ENCODE measurements at places on chromosomes 2 and 18.

- DNase-seq: no peak
Observed at GRCh38 chr2:164831887-164832286, 9.7 kb downstream of the COBLL1 start.

DNA sequence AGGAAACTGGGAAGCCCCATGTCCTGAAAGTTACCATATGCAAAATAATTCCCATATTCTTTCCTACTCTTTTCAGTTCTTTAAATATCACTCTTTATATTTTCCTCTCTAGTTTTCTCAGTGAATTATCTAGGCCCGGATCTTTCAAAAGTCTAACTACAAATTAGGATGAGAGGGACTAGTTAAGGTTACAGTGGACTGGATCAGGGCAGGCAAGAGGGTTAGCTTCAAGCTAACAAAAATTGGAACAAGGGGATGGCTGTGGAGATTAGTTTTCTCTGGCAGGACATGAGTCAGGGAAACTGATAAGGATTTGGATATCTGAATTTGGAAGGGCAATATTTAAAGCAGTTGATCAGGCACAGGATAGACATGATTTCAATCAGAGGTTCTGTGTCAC, 30.4 kb upstream of the BBS5 start:
- DNase-seq: no peak

DNA sequence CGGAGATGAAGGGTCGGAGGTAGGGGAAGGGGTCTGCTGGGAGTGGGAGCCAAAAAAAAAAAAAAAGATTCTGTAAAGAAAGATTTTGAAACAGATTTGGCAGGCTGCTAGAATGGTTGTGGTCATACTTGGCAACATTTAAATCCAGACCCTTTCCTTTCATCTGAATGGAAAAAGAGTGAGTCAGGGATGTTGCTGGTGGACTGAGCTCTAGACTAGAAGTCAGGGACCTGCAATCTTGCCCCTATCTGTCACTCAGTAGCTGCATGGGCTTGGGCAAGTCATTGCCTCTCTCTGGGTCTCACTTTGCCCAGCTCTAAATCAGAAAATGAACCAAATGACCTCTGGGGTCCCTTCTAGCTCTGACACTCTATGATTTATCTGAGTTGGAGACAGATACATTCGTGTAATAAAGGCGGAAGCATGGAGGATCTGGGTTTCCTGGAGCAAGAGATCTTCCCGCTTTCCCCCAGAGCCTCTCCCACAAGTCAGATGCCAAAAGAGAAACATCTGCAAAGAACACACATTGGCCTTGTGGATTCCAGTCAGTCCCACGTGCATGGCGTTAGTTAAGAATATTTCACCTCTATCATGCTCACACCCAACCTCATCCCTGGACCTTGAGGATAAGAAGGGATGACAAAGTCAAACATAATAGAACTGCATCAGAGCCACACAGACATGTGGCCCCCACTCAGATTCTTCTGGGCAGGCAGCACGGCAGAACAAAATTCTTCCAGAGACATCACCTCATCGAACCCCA, 58.5 kb downstream of the ADD2 start:
- DNase-seq: peak; percentile 37

DNA sequence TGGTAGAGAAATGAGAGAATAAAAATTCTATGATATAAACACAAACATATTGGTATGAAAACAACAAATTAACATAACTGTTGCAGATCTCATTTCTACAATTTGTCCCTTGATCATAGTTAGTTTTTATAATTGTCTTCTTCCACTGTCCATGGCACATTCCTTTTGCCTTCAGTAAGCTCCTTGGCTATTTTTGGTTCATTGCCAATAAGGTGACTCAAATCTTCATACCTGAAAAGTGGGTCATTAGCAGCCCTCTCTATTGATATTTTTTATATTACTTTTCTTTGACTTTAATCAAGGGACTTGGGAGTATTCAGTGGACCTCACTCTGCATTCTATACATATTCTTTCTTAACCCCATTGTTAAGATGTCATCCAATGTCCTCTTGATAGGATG, 552.9 kb downstream of the TDRD15 start:
- DNase-seq: no peak

GRCh38 chr2:10947005-10947440, 35.3 kb downstream of the KCNF1 start:
- peak; percentile 25 for DNase-seq

GRCh38 chr2:205053827-205054410, 508.6 kb downstream of the PARD3B start:
- DNase-seq: no peak

GRCh38 chr18:55452123-55452611, 135.8 kb downstream of the TCF4 start:
- DNase-seq: no peak

GRCh38 chr18:34818064-34818463, 108.0 kb downstream of the DTNA start:
- DNase-seq: no peak

GRCh38 chr18:59470561-59471121, 111.6 kb upstream of the LMAN1 start:
- no peak for DNase-seq

DNA sequence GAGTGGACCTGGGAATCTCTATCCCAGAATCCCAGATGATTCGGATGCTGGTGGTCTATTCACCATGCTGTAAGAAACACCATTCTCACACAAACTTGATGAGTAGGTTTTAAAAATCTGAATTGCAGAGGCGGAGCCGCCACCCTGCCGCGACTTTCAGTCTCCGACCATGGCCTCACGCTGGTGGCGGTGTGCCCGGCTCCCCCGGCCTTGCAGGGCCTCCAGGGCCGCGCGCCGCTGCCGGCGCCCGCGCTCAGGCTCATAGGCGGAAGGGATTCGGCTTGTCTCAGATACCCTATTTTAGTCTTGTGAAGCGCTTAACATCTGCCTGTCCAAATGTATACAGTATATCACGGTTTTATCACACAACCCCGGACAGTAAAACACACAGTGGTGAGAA, 2.6 kb upstream of the PPM1B start:
- DNase-seq: no peak

GRCh38 chr18:40222776-40223175, 1732.3 kb upstream of the PIK3C3 start:
- DNase-seq: peak; percentile 23

- DNase-seq: no peak
Observed at GRCh38 chr18:79332646-79333045, 63.1 kb upstream of the NFATC1 start.

- no peak for DNase-seq
Observed at GRCh38 chr2:196077821-196078220, 9.2 kb upstream of the DNAH7 start.

DNA sequence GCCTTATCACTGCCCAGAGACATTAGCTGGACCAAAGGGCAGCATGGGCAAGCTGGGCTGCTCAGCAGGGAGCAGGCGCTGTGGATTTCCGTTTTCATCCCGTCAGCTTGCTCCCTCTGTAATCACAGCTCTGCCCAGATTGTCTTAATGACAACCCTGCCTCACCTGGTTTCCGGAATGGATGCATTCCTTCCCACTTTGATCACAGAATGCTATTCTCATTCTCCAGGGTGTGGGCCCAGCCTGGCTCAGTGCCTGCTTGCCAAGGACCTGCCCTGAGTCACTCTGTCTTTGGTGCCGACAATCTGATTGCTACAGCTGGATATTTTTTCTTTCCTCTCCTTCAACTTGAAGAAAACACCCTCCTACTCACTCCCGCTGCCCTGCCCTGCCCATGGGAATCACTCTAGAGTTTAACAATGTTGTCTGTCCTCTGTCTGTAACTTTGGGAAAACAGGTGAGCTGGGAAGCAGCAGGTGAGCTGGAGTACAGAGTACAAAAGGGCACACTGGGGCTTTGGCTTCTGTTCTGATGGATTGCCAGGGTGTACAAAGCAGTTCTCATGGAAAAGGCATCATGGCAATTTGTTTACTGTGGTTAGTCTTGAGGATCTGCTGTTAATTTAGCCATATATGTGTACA, 27.2 kb upstream of the FAM136A start:
- DNase-seq: no peak

GRCh38 chr2:127953128-127953718, 67.5 kb upstream of the AMMECR1L start:
- DNase-seq: no peak

DNA sequence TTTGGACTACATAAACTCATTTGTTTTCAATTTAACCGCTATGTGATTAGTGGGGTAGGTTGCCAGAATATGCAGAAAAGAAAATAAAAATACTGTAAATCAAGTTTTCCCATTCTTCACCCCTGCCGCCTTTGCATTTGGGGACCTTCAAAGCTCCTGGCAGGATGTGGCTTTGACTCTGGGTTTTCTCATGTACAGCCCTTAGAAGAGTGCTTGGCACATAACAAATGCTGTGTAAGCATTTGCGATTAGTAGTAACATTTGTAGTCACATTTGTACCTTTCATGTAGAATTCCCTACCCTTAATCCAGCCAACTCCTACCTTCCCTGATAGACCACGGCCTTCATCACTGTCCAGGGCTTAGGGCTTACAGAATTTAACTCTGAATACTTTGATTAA, 262.6 kb downstream of the MREG start:
- DNase-seq: no peak

DNA sequence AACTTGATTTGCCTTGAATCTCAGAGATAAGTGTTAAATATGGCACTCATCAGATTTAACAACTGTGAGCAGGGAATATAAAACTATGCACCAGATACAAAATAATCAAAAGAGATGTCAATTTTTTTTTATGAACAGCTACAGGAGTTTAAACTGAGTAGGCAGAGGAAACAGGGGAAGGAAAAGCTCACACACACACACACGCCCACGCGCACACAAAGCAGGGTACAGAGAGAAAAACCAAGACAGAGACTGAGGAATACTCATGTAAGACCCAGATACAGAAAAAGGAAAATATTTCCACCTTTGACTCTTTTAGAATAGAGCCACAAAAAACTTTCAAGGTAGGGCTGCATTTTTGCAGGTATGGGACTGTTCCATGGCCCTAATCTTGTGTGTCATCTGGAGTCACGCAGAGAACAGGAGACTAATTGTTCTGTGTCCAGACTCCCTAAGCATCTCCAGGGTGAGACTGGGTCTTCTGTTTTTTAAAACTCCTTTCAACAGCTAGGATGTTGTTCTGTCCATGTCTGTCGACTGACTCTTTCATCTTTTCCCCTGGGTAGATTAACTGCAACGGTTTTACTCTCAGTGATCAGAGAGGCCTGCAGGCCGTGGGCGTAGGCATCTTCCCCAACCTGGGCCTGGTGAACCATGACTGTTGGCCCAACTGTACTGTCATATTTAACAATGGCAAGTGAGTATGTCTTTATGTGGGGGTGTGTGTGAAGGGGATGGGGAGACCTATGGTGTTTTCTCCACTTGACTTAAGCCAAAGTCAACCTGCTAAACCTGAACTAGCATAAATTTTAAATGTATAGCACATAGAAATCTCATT, 23.0 kb downstream of the SMYD1 start:
- no peak for DNase-seq

GRCh38 chr2:43293744-43294695, 67.6 kb upstream of the ZFP36L2 start:
- DNase-seq: peak; percentile 94

GRCh38 chr2:162938387-162938786, 99.8 kb upstream of the KCNH7 start:
- no peak for DNase-seq

GRCh38 chr2:55901322-55901721, 22.3 kb downstream of the EFEMP1 start:
- DNase-seq: no peak

- no peak for DNase-seq
Observed at GRCh38 chr2:236691799-236692167, 122.2 kb downstream of the ACKR3 start.

- no peak for DNase-seq
Observed at GRCh38 chr2:223418604-223419199, 183.5 kb downstream of the SCG2 start.

- DNase-seq: no peak
Observed at GRCh38 chr18:75492852-75493251, 65.3 kb upstream of the SMIM21 start.

DNA sequence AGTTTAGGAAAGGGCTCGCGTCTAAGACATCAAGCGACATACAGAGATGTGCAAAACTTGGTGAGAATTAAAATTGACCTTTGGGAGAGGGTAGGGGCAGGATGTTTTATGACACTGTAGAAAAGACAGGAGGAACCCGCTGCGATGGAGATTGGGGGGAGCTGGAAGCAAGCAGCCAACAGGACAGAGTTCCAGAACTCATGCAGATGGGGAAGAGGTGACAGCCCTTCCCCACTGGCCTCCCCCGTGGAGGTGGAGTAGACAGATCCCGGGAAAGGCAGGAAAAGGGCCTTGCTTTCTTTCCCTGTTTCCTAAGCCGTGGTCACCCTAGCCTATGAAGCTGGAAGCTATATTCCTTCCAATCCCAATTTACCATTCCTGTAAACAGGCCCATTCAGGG, 39.1 kb downstream of the ANO7 start:
- no peak for DNase-seq

- no peak for DNase-seq
Observed at GRCh38 chr2:226752887-226753286, 46.7 kb downstream of the IRS1 start.
